Stimulated activated CD4-positive, alpha-beta T cell treated with anti-CD3 and anti-CD28 coated beads, Interleukin-2, amount 100 ng/mL, for 48 hours (primary cell): ENCODE measurements at places on chromosomes 5 and 9.
A peak's percentile ranks its signal among the peaks of the same experiment; 100 is the strongest.

DNA sequence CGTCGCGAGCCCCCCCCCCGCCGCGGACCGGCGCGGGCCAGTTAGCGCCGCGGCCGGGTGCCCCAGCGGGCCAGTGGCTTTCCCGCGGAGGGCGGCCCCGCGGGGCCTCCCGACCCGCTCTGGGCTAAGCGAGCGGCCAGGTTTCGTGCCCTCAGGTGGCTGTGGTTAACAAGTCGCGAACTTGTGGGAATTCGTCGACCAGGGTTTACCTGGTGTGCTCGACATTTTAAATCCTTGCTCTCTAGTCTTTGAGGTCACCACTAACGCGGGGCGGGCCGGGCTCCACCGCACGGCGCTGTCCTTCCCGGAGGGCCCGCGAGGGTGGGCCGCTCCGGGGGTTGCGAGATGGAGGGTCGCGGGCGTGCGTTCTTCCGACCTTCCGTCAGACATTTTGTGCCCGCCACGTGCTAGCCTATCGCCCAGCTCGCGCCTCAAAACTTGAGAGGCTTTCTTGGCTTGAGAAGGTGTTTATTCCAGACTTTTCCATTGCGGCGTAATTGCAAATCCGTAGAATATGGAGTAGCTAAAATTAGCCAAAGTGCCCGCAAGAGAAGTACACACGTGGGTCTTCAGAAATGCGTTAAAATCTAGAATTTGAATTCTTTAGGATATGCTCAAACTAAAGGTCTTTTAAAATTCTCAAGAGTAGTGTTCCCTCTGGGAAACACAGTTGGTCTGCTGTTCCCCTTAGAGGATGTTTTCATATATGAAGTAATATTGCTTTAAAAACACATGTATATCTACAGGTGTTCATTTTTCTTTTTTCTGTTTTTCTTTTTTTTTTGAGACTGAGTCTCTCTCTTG lies 2.1 kb downstream of the ANP32B start:
- DNase-seq: peak; percentile 35

- no peak for DNase-seq
Observed at GRCh38 chr5:120582635-120583034, 118.5 kb downstream of the PRR16 start.

- DNase-seq: no peak
Observed at GRCh38 chr5:139749242-139749641, 46.4 kb upstream of the PSD2 start.

DNA sequence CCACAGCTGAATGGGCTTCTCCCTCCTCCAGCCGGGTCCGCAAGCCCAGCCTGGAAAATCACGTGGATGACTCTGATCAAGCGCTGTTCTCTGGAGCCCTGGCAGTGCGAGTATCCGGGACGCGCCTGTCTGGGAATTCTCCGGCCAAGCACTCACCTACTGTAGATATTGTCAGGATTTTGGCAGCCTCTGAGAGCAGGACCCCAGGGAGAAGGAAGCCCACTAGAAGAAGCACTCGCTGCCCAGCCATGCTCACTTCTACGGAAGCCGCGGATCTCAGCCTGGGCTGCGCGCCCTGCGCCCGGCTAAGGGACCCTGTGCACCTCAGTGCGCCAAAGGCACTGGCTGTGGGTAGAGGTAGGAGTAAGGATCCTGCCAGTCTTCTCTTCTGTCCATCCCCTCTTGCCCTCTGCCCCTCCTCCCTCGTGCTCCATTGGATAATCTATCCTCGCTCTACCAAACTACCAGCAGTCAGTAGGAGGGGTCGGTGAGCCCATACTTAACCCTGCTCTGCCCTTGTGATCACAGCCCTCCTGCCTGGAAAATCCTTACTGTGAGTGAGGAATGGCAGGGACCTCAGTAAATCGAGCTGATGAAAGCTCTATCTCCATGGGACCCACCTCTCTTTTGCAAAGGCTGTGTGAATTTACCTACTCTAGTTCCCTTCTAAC lies at the start of gene UGT3A2:
UGT3A2 (minus strand) TSS at position 343 of the 671 bp plus-strand sequence; CDS start at position 250, 93 bp downstream.
- no peak for DNase-seq

- DNase-seq: no peak
Observed at GRCh38 chr5:96259151-96259772, 173.8 kb downstream of the PCSK1 start.

DNA sequence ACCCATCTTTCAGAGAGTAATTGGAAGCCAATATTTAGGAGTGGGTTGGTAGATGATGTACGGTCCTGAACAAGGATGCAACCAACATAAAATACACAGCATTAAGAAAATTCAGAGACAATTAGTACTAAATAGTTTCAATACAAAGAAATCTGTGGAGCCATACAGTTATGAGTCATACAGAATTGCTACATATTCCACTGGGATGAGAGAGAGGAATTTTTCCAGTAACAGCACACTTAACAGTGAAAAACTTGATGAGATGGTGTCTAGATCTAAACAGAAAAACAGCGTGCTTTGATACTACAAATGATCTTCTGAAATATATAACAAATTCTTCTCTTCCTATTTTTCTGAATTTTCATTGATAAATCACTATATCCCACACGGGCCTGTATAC lies 1999.3 kb upstream of the CDH9 start:
- DNase-seq: no peak

DNA sequence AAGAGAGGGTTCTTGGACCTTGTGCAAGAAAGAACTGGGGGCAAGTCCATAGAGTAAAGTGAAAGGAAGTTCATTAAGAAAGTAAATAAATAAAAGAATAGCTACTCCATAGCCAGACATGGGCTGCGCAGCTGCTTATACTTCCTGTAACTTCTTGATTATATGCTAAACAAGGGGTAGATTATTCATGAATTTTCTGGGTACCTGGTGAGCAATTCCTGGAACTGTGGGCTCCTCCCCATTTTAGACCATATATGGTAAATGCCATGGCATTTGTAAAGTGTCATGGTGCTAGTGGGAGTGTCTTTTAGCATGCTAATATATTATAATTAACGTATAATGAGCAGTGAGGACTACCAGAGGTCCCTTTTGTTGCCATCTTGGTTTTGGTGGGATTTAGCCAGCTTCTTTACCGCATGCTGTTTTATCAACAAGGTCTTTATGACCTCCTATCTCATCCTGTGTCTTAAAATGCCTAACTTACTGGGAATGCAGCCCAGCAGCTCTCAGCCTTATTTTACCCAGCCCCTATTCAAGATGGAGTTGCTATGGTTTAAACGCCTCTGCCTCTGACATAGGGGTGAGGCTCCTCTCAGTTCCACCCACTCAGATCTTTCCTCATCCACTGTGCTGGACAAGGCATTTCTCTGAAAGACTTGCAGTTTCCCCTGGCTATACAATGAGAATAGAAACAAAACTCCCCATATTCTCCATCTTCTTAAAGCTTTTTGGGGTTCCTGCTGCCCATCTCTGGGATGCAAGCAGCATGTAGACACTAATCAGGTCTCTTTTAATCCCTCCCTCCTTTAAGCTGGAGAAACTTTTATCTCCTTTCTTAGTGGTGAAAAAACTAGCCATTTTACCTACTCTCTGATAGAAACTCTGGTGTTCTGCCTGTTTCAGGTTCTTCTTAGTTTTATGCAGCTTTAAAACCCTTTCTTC lies 91.2 kb downstream of the ARRDC3 start:
- no peak for DNase-seq

GRCh38 chr9:98985596-98985995 lies 41.9 kb downstream of the COL15A1 start:
- DNase-seq: no peak

DNA sequence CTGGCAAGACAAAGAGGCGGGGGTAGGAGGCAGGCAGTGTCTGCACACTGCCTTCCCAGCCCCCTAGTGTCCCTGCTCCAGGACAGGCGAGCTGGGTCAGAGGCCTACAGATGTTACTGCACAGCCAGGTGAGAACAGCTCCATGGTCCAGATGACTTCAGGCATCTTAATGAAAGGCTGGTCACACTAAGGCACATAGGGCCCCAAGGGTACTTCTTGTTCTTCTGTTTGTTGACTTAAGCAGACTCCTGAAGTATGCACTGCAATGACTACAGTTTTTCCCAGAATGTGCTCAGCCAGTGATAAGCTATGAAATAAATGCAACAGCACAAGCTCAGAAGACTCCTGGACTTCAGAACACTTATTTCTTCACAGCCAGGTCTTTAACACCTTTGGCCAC lies 27.4 kb downstream of the ATPSCKMT start:
- no peak for DNase-seq

GRCh38 chr9:127780126-127780885 lies 1.8 kb upstream of the SH2D3C start:
- no peak for DNase-seq

GRCh38 chr5:127909066-127909465 lies 174.5 kb upstream of the SLC12A2 start:
- no peak for DNase-seq

GRCh38 chr5:58281189-58281588 lies 178.7 kb downstream of the PLK2 start:
- DNase-seq: no peak

DNA sequence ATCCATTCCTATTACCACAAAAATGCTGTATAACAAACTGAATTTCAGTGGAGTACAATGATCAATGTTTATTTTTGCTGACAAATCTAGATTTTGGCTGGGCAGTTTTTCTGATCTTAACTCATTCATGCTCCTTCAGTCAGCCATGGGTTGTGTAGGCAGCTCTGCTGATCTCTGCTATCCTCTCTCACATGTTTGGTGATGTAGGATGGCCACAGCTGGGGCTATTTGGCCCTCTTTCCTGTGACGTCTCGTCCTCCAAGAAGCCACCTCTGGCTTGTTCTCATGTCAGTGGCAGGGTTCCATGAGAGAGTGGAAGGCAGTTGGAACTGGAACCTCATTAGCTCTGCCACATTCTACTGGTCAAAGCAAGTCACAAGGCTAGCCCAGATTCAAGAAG lies 8.9 kb downstream of the NLN start:
- no peak for DNase-seq

GRCh38 chr9:69916950-69917349 lies 96.3 kb downstream of the CFAP95 start:
- DNase-seq: no peak

- no peak for DNase-seq
Observed at GRCh38 chr5:143174714-143175398, 228.6 kb downstream of the NR3C1 start.

- peak; percentile 9 for DNase-seq
Observed at GRCh38 chr9:100427366-100428263, 672 bp downstream of the MSANTD3 start.

DNA sequence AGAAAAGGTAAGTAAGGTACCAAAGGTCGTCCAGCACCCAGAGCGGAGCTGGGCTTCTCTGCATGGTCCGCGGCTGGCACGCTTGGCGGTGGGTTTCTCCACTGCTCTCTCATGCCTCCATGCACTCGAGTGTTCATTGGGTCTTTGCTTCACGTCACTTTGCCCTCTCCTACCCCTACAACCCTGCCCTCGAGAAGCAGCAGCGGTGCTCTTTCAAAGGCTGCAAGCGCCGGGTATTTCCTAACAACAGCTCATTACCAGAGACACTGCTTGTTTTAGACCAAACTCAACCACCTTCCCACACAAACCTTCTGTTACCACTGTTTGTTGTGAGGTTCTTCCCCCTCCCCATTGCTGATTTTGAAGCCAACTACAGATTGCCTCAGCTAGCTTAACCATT lies 21.5 kb upstream of the ZBTB34 start:
- DNase-seq: no peak

GRCh38 chr9:21919377-21920362 lies 74.5 kb downstream of the CDKN2A start:
- DNase-seq: no peak

DNA sequence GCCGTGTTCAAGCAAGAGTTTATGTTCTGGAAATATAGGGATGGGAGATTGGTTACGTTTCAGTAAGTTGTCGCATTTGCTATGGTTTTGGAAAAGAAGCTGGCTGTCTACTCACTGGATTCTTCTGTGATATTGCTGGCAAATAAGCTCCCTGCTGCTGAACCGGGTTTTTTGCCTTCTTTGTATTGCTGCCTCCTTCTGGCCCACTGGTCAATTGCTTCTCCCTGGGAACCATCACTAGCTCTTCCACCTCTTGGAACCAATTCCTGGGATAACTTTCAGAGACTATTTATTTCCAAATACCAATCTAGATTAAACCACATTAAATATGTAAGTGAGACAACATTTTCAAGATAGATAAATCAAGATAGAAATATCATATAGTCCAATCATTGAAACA lies 43.0 kb downstream of the NUDT12 start:
- DNase-seq: no peak

- no peak for DNase-seq
Observed at GRCh38 chr5:133227082-133227481, 175.3 kb downstream of the HSPA4 start.

- DNase-seq: no peak
Observed at GRCh38 chr5:310941-311434, 10.5 kb upstream of the AHRR start.

- no peak for DNase-seq
Observed at GRCh38 chr9:18861609-18862544, 171.1 kb downstream of the SAXO1 start.

DNA sequence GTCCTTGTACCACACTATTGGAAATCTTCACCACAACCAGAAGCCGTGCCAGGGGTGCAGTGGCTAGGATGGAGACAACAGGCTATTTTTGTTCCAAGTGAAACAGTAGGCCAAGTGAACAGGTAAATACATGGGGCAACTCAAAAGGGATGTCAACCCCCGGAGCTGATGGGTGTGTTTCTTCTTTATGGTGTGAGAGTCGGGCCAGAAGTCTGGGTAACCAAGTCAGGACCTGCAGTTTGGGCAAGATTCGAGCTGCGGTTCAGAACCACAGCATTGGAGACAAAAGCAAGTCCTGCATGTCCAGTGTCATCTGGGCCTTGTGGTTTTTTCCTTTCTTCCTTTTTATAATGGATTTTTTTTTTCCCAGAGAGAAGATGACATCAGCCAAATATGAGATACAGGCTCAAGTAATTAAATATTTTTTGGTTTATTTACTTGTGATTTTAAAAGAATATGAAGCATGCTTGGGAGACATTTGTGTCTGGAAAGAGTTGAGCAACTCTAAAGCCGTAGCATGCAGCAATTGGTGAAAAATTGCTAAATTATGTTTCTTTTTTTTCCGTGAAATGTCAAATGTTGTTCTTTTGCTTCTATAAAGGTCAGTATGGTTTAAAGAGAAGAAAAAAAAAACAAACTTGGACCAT lies 261.6 kb downstream of the ARRDC3 start:
- DNase-seq: no peak

GRCh38 chr5:5178136-5178535 lies 38.0 kb downstream of the ADAMTS16 start:
- DNase-seq: no peak

DNA sequence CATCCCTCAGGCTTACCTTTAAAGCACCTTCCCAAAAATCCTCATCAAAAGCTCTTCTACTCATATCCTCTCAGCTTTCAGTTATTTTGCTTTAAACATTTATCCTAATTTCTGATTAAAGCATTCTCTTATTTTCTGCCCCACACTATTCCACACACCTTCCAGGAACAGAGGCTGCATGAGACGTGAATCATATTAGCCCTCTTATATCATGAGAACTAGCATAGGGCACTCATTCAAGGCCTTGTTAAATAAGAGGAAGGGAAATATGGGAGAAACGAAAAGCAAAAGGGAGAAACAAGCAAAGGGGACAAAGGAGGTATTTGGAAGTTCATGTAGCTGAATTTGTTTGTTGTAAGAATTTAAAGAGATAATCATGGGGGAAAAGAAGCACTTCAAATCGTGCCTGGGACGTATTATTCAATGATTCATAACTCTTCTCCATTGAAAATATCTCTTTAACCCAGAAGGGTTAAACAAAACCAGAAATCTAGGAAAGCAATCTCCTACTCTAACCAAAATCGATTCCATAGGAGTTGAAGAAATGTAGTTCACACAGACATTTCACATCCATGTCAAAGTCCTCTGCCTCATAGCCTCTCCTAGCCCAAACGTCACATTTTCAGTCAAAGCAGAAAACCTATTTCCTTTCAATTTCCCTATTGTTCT lies 4.1 kb downstream of the ALDH1A1 start:
- no peak for DNase-seq

GRCh38 chr9:14346231-14346791 lies 32.4 kb upstream of the NFIB start:
- no peak for DNase-seq
